ENCODE measurements at places on chromosomes 11 and 22. TPM values are rescaled to one million over a fixed set of nuclear protein-coding genes. Genes with fewer than 3 reads are reported as not detected.

- peaks cover 19% of the 10 kb centered on the region for H3K4me1 ChIP-seq
- no peak overlapping the region for H3K27ac ChIP-seq
- H3K27me3 ChIP-seq, result no peaks in the 10 kb centered on the region
- no peak for DNase-seq
- H3K4me3 ChIP-seq, result no peak overlapping the region
Observed at GRCh38 chr11:24511511-24511910, 14.7 kb downstream of the LUZP2 start.

The RFPL2 gene
- total RNA-seq, result 0.48 TPM

- H3K27me3 ChIP-seq, result peaks cover 65% of the 10 kb centered on the region
- DNase-seq, result no peak
- H3K4me1 ChIP-seq, result peaks cover 31% of the 10 kb centered on the region
- H3K36me3 ChIP-seq, result no peaks in the 10 kb centered on the region
- no peak overlapping the region for H3K4me3 ChIP-seq
Observed at GRCh38 chr11:17649696-17650095, 69.7 kb upstream of the MYOD1 start.

DNA sequence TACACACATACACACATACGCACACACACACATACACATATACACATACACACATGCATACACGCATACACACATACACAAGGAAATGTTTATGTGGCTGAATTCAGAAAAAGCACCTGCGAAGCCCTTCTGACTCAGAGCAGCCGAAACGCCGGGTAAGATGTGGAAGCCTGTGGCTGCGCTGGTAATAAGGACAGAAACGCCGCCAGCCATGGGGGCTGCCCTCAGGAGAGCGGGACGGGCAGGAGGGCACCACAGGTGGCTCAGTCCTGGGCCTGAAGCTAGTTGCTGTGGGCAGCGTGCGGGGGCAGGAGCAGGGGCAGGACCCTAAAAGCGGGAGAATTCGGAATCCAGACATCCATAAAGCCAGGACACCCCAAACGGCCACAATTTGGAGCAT lies 378.3 kb downstream of the BRD1 start:
- DNase-seq, result no peak
- peak overlapping the region; percentile 46 for H3K27ac ChIP-seq
- no peaks in the 10 kb centered on the region for H3K36me3 ChIP-seq
- H3K4me1 ChIP-seq, result peaks cover 38% of the 10 kb centered on the region

- H3K4me3 ChIP-seq, result no peak overlapping the region
- no peak for DNase-seq
- H3K4me1 ChIP-seq, result peaks cover 76% of the 10 kb centered on the region
- peak overlapping the region; percentile 81 for H3K27ac ChIP-seq
Observed at GRCh38 chr22:44994399-44995104, 15.3 kb downstream of the PHF21B start.

The PKDREJ gene
- 0.07 TPM for total RNA-seq

The ISX gene
- total RNA-seq, result not detected

The PDGFB gene
- 9.2 TPM for total RNA-seq

The CARD16 gene
- not detected for total RNA-seq

- H3K27ac ChIP-seq, result no peak overlapping the region
- no peak overlapping the region for H3K4me3 ChIP-seq
- H3K27me3 ChIP-seq, result no peaks in the 10 kb centered on the region
- no peak for DNase-seq
- peaks cover 31% of the 10 kb centered on the region for H3K36me3 ChIP-seq
Observed at GRCh38 chr11:117259417-117259816, 26.9 kb downstream of the RNF214 start.

DNA sequence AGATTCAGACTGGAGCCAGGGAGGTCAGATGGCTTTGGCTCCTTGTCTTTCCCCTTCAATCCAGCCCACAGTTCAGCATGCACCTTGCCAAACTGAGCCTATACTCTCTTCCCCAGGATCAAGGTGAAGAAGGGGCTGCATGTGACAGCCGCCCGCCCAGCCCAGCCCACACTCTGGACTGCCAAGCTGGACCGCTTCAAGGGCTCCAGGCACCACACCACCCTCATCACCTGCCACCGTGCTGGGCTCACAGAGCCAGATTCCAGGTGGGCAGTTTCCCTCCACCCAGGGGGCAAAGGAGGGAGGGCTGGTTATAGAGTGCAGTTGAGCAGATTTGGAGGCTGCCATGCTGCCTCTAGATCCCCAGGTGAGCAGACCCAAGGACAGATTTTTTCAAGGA lies 6.1 kb downstream of the TMEM132A start:
- H3K36me3 ChIP-seq, result peaks cover 17% of the 10 kb centered on the region
- H3K27ac ChIP-seq, result no peak overlapping the region
- no peak overlapping the region for H3K4me3 ChIP-seq
- no peaks in the 10 kb centered on the region for H3K27me3 ChIP-seq
- DNase-seq, result no peak
- peaks cover 10% of the 10 kb centered on the region for H3K4me1 ChIP-seq

The IL10RA gene
- 0.74 TPM for total RNA-seq

DNA sequence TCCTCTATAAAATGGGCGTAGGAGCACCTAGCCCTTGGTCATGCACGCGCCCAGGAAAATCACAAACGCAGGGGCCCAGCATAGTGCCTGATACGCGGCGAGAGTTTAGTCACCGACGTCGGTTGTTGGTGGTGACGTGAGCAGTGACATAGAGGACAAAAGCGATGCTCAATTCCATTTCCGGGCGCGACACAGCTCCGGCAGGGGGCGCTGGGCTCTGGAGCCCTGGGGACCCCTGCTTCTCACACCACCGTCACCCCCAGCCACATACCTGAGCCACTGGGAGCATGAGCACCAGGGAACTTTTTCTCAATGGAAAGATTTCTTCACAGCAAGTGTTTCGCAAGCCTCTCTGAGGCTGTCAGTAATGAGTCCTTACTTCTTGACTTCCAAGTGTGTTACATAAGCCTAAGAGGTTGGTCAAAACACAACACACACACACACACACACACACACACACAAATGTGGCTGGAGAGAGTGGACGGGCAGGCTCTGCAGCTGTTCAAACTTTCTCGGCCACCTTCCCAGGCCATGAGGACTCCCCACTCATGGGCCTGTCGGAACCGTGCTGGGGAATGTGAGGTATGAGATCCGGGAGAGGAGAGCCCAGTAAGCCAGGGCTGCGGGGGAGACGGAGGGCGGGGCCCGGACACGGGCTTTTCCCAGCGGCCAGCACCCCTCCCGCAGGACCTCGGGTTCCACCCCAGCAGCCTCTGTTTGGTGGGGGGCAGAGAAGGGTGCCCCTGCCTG lies 36.9 kb upstream of the LINC01488 start:
- H3K4me1 ChIP-seq, result peaks cover 33% of the 10 kb centered on the region
- H3K27ac ChIP-seq, result 0 out of 2 replicates have a peak overlapping the region, but pooled peaks have one; percentile 84
- peaks cover 5% of the 10 kb centered on the region for H3K27me3 ChIP-seq
- H3K36me3 ChIP-seq, result no peaks in the 10 kb centered on the region

DNA sequence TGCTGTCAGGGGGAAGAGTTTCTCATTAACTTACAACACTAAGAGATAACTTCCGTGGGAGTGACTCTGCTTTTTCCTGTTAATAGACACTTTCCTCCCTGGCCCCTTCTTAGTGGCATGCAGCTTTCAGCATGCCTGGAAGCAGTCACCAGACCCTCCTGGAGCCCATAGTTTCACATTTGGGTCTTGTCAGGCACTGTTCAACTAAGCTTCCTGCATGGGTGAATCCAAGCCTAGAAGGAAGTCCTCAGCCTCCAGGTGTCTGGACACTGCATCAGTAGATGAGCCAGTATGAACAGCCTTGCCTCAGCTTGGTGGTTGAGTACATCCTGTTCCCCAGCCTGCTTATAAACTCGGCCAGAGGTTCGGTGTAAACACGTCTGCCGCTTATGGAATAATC lies 68.1 kb downstream of the PPP6R3 start:
- H3K36me3 ChIP-seq, result peaks cover 40% of the 10 kb centered on the region
- DNase-seq, result no peak
- no peak overlapping the region for H3K4me3 ChIP-seq
- no peaks in the 10 kb centered on the region for H3K27me3 ChIP-seq
- peaks cover 42% of the 10 kb centered on the region for H3K4me1 ChIP-seq

GRCh38 chr11:65069217-65069616 lies 10.9 kb upstream of the NAALADL1 start:
- DNase-seq, result no peak
- H3K36me3 ChIP-seq, result no peaks in the 10 kb centered on the region
- H3K4me3 ChIP-seq, result no peak overlapping the region
- no peak overlapping the region for H3K27ac ChIP-seq
- no peaks in the 10 kb centered on the region for H3K27me3 ChIP-seq

The IRAG1 gene
- 3.9 TPM for total RNA-seq

- H3K27ac ChIP-seq, result no peak overlapping the region
- H3K36me3 ChIP-seq, result no peaks in the 10 kb centered on the region
- H3K27me3 ChIP-seq, result no peaks in the 10 kb centered on the region
Observed at GRCh38 chr11:24181395-24182047, 315.3 kb upstream of the LUZP2 start.

The CDC42BPG gene
- total RNA-seq, result 21.6 TPM

DNA sequence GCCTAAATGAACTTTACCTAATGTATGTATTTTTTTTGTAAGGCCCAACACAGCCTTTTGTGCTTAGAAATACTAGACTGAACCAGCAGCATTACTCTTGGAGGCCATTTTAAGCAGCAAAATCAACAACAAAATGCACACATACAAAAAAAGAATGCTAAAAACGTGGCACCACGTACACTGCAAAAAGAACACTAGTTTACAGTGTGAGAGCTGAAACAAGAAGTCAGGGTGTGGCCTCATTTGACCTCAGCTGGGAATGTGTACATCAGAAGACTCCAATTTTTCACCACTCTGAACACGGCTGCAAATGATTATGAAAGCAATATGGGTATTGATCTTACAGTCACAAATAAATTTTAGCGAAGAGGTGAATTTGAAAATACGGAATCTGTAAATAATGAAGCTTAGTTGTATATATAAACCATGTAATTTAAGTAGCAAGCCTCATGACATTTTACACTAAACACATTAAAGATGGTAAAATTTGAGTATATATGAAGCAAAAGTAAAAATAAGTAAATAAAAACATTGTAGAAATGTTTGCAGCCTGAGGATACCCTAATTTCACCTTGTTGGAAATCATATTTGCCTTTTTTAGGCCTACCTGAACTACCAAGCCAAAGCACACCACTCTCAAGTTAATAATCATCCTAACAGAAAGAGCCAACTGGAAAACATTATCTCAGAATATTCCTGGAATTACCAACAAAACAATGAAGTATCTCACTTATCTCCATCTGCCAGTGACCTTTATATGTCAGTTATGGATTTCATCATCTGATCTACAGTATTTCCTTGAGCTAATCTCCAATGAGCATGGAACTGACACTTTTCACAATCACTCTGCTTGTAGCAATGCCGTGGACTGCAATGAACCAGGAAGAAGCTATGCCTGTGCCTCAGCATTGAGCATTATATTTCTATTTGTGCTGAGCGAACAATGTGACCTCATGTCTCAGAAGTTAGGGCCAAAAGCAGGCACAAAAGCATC lies 319.5 kb upstream of the FAT3 start:
- peaks cover 6% of the 10 kb centered on the region for H3K4me1 ChIP-seq
- H3K4me3 ChIP-seq, result no peak overlapping the region
- H3K27ac ChIP-seq, result no peak overlapping the region
- no peak for DNase-seq
- no peaks in the 10 kb centered on the region for H3K27me3 ChIP-seq

The RFPL3 gene
- not detected for total RNA-seq

The UBQLNL gene
- total RNA-seq, result 0.24 TPM

The SIK2 gene
- 7.2 TPM for total RNA-seq

DNA sequence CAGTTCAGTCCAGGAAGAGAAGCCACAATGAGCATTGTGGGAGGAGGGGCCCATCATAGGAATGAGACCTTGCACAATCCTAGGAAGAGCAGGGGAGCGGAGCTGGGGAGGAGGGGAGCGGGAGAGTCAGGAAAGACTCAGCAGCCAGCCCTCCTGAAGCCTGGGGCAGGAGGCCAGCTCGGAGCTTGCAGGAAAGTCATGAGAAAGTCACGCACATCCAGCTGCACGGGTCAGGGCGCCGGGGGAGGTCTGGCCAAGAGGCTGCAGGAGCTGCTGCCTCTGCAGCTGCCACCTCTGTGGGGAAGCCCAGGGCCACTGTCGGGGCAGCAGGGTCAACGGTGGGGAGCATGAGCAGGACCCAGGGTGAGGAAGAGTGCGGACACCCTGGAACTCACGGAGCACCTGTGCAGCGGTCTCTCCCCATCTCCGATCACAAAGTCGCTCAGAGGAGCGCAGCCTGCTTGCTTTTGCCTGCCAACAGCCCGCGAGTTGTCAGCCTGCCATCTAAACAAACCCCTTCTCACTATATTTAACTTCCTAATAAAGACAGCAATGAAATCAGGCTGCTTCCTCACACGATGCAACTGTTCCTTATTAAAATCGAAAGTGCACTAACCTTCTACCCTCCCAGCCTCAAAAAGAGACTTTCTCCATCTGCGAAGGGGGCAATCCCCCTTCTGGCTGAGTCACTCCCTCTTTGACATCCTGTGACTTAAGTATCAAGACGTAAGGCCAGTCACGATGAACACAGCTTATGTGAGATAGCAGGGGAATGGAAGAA lies 52.9 kb upstream of the RTL6 start:
- no peak for DNase-seq
- no peaks in the 10 kb centered on the region for H3K36me3 ChIP-seq
- H3K4me1 ChIP-seq, result peaks cover 14% of the 10 kb centered on the region
- H3K4me3 ChIP-seq, result no peak overlapping the region

DNA sequence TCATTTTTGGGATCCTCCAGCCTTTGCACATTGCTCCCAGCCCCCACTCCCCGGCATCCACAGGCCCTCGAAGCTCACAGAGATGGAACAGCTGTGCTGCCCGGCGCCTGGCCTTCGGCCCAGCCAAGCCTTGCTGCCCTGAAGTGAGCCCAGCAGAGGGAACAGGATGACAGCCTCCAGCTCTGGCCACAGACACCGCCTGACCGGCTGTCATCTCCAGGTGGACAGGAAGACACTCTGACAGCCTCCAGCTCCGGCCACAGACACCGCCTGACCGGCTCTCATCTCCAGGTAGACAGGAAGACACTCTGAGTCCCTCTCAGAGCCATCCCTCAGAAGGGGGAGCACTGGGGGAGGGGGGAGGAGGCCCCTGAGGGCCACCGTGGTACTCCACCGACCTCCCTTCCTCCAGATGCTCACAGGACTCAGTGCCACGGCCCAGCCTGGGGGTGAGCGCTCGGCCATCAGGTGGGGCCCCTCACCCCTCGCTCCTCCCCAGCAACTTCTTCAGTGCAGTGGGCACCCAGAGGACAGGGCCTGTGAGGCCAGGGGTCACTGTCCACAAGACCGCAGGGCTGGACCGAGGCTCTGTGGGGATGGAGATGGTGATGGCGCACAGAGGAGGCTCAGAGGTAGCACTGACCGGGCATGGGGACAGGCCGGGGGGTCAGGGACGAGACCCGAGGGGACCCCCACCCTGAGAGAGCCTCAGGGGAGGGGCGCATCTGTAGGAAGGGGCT lies 58.6 kb downstream of the BRD1 start:
- no peak overlapping the region for H3K27ac ChIP-seq
- H3K4me3 ChIP-seq, result no peak overlapping the region
- H3K36me3 ChIP-seq, result peaks cover 17% of the 10 kb centered on the region
- no peaks in the 10 kb centered on the region for H3K27me3 ChIP-seq
- peak; percentile 10 for DNase-seq

- no peaks in the 10 kb centered on the region for H3K4me1 ChIP-seq
- DNase-seq, result no peak
Observed at GRCh38 chr11:78541537-78541936, 33.1 kb downstream of the NARS2 start.

The SCN3B gene
- 0.79 TPM for total RNA-seq

Measured in WTC11 (cell line).